ENCODE measurements at places on chromosomes 7 and 10.

GRCh38 chr7:156515911-156516790, 124.4 kb upstream of the RNF32 start:
- no peak for DNase-seq

- DNase-seq = no peak
Measured at GRCh38 chr7:50761713-50762112, 21.0 kb downstream of the GRB10 start.

GRCh38 chr7:47807126-47807525, 141.1 kb downstream of the PKD1L1 start:
- DNase-seq = no peak

DNA sequence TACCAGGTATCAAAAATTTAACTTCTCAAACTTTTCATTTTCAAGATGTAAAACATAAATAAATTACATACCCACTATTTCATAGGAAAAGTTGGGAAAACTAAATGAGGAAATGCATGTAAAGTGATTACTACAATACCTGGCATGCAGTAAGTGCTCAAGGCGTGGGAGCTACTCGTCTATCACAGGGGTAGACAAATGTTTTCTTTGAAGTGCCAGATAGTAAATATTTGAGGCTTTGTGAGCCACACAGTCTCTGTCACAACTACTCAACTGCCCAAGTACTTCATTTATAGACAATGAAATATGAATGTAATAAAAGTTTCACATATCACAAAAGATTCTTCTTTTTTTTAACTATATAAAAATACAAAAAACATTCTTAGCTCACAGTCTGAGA, 96.4 kb upstream of the PCGF5 start:
- no peak for DNase-seq

DNA sequence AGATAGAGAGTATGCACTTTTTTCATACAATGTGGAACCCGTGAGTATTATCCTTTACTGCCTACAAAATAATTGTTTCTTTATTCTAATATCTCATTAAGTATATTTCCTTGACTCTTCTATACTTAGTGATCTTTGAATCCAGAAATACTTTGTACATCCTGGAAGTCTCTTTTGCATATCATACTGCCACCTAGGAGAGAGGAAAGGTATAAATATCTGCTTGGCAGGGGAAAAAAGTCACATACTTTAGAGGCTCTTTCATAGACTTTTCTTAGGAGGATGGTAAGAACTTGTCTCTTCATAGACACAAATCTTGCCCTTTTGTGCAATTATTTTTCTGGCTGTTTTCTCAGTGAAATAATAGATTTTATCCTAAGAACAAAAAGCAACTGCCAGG, 436.0 kb downstream of the PAXIP1 start:
- DNase-seq = no peak

- DNase-seq = no peak
Measured at GRCh38 chr10:80204677-80205476, 460 bp downstream of the ANXA11 start.

GRCh38 chr10:127012071-127012768, 107.0 kb downstream of the DOCK1 start:
- DNase-seq = no peak

- DNase-seq = no peak
Measured at GRCh38 chr10:121590772-121591171, 7.5 kb downstream of the FGFR2 start.

DNA sequence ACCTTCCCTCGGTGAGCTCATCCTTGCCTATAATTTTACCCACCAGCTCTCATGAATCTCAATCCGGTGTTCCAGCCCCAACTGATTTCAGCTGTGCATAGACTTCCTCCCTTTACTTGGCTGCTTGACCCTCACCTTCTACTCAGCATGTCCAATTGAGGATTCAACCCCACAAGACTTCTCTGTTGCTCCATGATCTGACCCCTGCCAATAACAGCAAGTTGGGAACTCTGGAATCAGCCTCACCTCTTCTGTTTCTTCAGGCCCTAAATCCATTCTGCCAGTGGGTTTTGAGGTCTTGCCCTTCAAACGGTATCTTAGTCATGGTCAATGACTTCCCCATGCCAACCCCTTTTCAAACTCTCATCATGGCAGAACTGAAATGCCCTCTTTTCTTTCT, 390.4 kb downstream of the CALN1 start:
- no peak for DNase-seq

GRCh38 chr10:78953113-78953798, 115.5 kb upstream of the ZMIZ1 start:
- no peak for DNase-seq

GRCh38 chr7:35894721-35895120, 93.9 kb downstream of the SEPTIN7 start:
- no peak for DNase-seq

GRCh38 chr7:71131256-71132126, 453 bp upstream of the GALNT17 start:
- DNase-seq = no peak

DNA sequence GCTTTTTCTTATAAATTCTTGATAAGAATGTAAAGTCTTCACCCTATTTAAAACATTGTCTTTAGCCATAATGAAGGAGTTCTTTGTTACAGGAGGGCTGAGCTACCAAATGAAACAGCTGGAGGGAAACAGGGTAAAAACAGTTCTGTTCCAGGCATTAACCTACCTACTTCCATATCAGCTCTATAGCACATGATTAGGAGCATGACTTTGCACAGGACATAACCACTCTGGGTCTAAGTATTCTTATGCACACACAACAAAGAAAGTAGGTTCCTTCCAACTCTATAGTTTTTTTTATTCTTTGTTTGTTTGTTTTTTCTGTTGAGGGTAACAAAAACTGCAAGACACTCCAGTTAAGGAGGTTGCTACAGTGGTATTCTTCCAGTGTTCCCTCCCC, 52.7 kb downstream of the SCIN start:
- DNase-seq = no peak

DNA sequence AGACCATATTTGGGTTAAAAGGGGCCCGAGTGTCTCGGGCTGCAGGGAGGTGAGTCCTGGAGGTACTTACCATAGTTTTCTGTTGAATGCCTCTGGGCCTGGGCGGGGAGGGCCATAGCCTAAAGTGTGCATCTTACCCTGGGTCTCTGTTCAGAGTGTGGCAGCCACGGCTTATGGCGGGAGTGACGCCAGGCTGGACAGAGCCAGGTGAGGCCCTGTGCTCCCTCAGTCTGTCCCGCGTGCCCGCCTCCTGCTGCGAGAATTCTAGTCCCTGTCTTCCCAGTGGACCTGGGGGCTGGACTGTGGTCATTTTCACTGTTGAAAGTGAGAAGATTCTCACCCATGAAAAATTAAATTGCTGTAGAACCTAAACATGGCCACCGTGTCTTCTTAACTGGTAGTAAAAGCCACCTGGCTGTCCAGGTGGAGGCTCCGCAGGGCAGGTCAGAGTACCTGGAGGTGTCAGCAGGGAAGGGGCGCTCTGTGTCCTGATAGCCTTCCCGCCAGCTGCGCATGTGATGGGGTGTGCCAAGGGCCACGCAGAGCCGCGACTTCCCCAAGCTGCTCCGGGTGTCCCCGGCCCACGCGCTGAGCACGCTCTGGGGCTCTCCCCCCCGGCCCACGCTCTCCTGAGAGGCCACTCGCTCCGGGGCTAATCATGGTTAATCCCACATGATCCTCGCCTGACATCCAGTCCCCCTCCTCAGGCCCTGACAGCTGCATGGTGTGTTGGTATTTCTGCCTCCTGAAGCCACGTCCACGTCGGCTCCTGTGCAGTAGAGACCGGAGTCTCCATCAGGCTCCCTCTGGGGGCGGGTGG, 20.3 kb downstream of the INPP5A start:
- no peak for DNase-seq

DNA sequence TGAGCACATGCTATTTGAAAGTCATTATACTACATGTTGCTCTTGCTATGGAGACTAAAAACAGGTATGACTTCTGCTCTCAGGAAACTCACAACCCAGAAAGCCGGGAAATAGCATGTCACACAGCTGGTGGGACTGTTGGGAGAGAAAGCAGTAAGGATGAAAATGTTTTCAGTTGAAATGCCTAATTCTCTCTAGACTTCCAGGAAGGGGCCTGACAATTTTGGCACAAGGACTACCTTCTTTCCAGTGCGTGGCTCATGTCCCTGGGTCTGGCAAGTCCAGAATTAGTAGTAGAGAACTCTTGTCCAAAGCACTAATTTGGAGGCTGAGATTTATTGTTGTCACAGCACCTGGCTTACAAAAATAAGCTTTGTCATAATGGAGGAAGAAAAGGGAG, 567.6 kb downstream of the LRMDA start:
- no peak for DNase-seq

DNA sequence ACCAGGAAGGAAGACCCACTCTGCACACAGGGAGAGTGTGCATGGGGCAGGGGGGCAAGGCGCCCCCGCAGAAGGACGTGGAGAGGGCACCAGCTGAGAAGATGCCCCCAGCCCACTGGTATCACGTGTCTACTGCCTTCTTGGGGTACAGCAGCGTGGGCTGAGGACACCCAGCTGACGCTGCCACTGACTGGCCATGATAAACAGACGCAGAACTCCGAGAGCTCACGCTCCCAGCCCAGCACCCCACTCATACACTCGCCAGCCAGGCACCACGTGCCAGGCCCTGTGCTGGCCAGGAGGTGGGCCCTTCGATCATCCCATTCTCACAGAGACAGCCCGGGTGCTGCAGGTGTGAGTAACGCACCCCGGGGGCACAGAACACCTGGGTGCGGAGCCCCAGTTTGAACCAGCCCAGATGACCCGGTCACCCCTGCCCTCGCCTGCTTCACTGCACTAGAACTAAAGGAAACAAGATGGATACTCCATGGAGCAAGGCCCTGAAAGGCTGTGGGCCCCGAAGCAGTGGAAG, 199.8 kb downstream of the MAD1L1 start:
- DNase-seq = no peak

DNA sequence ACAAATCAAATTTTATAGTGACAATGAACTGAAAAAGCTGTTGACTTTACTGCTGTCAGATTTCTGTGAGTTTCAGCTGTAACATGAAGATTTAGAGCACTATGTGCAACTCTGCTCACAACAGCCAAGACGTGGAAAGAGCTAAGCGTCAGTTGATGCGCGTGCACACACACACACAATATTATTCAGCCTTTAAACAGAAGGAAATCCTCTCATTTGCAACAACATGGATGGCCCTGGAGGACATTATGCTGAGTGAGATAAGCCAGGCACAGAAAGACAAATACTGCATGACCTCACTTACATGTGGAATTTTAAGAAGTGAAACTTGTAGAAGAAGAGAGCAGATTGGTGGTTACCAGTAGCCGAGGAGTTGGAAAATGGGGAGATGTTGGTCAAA, 82.8 kb upstream of the FRMD4A start:
- DNase-seq = no peak

- no peak for DNase-seq
Measured at GRCh38 chr7:85620936-85621685, 434.3 kb upstream of the SEMA3D start.

- DNase-seq = no peak
Measured at GRCh38 chr7:96173781-96174180, 148.1 kb downstream of the SLC25A13 start.

All from NCI-H1694 treated with DMSO at 0.1 percent for 48 hours (cell line).